ENCODE measurements at places on chromosomes 4 and X.
A peak's percentile ranks its signal among the peaks of the same experiment; 100 is the strongest.

- DNase-seq: no peak
Measured at GRCh38 chr4:75985116-75985515, 5.6 kb downstream of the SDAD1 start.

- no peak for DNase-seq
Measured at GRCh38 chr4:836750-837301, 10.9 kb upstream of the CPLX1 start.

- no peak for DNase-seq
Measured at GRCh38 chrX:39630344-39630743, 467.4 kb downstream of the BCOR start.

GRCh38 chr4:168994958-168995357, 15.1 kb downstream of the CBR4 start:
- no peak for DNase-seq

DNA sequence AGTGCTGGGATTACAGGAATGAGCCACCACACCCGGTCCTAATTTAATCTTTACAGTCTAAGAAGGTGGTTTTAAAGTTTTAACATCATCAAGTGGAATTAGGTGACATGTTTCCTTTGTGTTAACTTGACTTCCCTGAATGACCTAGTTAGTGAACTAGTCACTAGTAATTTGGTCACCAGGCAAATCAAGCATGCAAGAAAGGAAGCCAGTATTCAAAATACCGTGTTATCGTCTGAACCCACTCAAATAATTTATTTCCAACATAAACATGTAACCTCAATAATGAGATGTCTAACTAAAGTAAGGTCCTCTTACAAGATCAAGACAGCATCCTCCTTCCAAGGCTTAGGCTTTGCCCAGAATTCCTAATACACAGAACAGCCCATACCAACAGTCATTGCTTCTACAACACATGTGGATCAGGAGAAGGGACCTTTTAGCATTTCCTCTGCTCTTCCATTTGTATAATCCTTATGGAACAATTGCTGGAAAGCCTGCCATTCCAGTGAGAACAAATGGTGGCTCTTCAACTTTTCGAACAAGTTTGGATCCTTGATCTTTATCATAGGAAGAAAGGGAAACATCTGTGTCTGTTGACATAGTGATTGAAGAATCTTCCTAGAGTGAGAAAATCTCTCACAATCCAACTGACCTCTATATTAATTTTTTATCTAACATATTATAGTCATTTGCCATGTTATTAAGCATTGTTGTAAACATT, 97.2 kb downstream of the ANXA3 start:
- no peak for DNase-seq

GRCh38 chr4:139596034-139596683, 40.1 kb upstream of the SETD7 start:
- peak; percentile 42 for DNase-seq

GRCh38 chrX:130994671-130995070, 63.5 kb upstream of the ARHGAP36 start:
- DNase-seq: peak; percentile 25

- no peak for DNase-seq
Measured at GRCh38 chrX:102934624-102935023, 2.4 kb upstream of the RAB40AL start.

DNA sequence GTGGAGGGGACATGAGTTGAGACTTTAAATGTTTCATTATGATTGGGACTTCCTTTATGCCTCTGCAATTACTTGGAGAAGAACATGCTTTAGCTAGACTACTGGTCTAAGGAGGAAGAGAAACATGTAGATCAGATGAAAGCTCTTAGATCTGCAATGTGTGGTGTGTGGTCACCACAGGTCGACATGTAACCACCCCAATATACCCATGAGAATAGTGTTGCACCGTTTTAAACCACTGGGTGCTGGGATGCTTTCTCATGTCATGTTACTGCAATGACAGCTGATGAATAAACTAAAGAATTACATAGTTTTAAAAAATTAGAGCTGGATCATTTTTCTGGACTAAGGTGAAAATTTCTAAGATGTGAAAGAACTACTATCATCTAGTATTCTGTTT, 1039.7 kb downstream of the RAPGEF2 start:
- no peak for DNase-seq

DNA sequence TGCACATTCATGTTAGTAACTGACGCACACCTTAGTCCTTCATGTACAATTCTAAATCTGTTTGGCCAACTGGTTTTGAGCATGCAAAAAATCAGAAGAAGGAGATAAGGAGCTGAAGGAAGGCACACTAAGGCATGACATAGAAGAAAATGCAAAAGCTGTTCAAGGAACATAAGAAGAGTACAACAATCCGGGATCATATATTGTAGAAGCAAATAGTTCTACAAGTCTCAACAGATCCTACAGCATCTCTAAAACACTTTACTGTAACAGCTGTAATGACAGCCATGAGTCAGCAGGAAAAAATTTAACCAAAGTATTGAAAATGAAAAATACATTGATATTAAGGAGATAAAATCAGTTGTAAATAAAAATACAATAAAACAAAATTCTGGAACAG, 57.7 kb downstream of the KLHL13 start:
- DNase-seq: no peak

GRCh38 chrX:109475174-109475891, 6.6 kb downstream of the GUCY2F start:
- DNase-seq: peak; percentile 17

DNA sequence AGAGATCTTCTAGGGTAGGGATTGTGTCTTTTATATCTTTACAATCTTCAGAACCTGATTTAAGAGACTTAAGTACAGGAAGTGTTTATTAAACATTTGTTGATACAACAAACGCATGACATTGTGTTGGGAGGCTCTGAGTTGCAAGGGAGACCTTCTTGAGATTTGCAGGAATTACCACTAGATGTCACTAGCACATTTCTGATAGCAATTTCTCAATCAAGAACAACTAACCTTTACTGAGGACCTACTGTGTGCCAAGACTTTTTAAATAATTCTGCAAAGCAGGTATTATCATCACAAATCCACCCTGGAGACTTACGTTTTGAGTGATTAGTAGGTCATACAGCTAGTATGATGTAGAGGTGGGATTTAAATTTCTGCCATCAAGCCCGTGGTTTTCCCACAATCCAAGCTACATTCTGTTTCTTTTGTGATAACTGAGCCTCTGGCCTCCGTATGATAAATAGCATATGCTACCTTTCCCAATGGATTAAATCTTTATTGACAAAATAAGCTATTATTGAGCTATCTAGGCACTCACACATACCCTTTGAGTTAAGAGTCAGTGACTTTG, 986.0 kb downstream of the CCSER1 start:
- DNase-seq: peak; percentile 23

- no peak for DNase-seq
Measured at GRCh38 chr4:61217222-61217621, 17.1 kb downstream of the ADGRL3 start.

- DNase-seq: no peak
Measured at GRCh38 chr4:70678383-70678999, 9.8 kb upstream of the UTP3 start.

DNA sequence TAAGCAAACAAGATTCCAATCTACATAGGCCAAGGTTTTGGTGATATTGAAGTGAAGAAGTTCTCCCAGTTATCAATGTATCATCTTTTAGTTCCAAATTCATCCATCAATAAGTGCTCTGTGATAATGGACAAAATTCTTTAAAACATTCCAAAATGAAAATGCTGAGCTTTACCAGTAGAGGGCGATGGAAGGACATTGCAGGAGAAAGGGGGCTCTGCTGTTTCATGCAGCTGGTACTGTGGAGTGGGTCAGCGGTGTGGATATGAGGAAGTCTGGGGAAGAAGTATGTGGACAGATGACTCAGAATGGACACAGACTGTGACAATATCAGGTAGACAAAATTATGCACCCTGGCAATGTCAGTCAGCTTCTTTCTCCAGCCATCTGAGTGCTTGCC, 46.6 kb upstream of the HS6ST2 start:
- DNase-seq: peak; percentile 34

GRCh38 chrX:19746919-19747651, 140.3 kb downstream of the SH3KBP1 start:
- DNase-seq: no peak

- DNase-seq: no peak
Measured at GRCh38 chrX:77431227-77431626, 16.0 kb upstream of the FGF16 start.

- DNase-seq: no peak
Measured at GRCh38 chr4:44845309-44845708, 119.0 kb upstream of the GNPDA2 start.

GRCh38 chrX:11967986-11968869, 170.0 kb upstream of the FRMPD4 start:
- no peak for DNase-seq

- DNase-seq: no peak
Measured at GRCh38 chr4:150978738-150979575, 36.1 kb downstream of the LRBA start.

DNA sequence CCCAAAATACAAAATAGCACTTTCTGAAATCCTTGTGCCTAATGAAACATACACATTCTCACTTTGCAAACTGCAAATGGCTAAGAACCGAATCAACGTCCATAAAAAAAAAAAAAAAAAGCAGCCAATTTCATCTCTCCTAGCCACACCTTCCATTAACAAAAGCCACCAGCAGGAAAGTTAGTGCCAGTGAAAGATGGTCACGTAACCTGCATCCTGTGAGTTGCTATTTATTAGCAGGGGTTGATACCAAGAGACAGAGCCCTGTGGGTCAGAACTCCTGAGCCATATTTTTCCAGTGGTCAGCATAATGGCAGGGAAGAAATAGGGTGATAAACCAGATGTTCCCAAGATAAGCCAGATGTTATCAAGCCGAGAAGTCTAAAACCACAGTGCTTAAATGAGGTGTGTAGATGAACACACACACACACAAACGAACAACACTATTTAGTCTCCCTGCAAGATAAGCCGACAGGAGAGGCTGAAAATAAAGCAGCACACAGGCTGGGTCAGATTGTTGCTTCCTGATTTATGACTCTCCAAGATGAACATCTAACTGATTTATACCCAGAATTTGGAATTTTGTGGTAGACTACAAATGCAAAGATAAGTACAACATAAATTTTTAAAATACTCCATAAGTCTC, 11.5 kb downstream of the PPARGC1A start:
- DNase-seq: no peak

DNA sequence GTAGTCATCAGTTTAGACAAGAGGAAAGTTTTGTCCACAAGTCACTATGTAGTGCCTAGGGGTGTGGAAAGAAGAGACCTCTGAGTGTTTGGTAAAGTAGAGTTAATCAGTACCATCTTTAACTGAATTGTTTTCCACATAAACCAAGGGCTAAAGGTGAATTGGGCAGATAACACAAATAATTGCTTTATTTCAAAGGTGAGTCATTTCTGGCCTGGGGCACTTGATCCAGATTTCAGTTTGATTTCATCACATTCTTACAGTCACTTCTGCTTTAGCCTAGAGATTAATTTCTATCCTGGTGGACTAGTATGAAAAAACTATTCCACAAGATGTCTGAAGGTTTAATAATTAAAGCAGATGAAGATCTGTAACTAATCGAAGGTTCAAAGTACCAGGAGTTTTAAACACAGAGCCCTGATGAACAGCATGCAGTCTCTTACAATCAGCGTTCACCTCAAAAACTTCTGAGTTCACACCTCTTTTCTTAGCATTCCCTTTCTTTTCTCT, 74.5 kb upstream of the BOD1L1 start:
- DNase-seq: no peak

GRCh38 chr4:135515295-135515694, 1313.7 kb upstream of the PABPC4L start:
- no peak for DNase-seq

DNA sequence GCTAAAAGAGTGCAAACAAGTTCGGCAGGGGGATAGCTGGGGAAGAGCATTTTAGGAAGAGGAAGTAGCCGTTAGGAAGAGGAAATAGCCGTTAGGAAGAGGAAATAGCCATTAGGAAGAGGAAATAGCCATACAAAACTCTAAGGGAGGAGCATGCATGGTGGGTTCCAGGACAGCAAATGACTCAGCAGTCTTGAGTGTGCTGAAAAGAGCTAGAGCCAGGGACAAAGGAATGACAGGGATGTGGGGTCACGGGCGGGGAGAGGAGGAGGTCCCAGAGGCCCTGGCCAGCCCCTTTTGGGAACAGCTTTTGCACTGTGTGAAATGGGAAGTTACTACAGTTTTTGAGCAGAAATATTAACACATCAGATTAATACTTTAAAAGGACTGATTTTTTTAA, 882.6 kb downstream of the TRIML1 start:
- DNase-seq: no peak

DNA sequence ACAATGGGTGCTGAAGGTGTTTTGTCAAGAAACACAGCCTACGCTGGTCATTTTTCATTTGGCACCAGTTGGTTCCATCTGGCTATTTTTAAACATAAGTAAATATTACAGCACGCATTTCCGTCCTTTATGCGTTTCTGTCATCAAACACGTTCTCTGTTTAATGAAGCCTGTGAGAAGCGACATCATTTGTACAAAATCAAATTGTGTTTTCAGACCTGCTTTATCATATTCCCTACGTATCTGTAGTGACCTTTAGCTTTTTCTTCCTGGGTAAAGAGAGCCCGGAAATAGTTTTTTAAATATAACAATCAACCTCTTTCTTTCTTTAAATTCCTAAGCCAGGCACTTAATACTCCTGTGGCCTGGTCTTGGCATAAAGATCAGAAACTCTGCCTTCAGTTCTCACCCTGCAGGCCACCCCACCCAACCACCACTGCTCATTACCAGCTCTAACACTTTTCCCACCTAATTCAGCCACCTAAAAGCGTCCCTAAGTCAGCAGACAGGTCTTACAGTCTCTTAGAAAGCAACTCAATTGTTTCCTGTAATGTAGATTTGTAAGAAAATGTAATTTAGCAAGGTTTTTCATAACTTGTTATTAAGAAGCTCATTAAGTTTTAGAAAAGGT, 30.4 kb downstream of the ACSL1 start:
- no peak for DNase-seq

DNA sequence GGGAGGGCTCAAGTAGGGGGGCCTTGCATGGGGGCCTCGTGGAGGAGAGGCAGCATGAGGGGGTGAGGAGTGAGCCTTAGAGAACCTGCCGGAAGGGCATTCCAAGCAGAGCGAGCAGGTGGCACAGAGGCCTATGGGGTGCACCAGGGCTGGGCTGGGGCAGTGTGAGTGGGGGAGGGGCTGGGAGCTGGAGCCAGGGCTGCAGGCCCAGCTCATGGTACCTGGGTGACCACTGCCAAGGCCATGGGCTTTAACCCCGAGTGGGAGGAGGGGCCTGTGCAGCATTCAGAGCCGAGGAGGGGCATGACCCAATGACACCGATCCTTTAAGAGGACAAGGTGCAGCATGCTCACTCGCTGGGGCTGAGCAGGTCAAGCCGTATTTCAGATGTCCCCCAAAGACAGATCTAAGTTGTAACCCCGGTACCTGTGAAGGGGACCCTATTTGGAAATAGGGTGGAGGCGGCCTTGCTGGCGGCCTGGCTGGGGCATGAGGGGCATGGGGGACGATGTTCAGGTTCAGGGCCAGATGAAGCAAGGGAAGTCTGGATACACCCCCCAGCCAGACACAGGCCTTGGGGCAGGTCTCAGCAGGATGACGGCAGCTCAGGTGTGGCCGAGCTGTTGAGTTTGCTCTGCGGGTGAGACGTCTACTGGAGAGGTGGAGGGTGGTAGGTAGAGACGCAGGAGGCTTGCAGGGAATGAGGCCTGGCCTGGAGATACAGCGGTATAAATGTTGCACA, 137.0 kb downstream of the CPZ start:
- DNase-seq: no peak

Measured in muscle of back (tissue), 13 donors.